ENCODE measurements at places on chromosomes 16 and 17.

DNA sequence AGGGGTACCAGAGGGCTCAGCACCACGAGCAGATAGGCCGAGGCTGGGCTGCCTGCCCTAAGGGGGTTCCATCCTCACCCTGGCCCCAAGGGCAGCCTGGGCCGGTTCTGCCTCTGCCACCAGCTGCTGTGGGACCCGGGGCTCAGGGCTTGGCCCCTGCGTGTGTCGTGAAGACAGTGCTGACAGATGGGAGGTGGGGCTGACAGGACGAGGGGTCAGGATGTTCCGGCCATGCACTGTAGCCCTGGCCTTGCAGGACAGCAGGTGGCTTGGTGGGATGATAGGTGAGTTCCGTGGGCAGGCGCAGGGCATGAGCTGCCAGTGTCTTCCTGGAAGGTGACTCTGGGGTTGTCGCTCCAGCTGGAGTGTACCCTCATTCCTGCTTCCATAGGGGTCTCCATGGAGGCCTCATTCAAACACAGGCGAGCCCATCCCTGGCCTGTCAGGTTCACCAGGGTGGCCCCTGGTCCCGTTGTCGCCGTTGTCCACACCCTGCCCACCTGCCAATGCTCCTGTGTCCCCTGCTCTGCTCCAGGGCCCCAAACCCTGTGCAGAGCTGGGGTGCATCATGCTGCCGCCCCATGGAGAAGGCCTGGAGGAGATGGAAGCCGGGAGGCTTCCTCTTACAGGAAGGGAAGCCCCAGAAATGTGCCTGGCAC, 57.2 kb downstream of the WDR45B start:
- no peak for DNase-seq

GRCh38 chr17:44775136-44775837, 16.5 kb downstream of the ADAM11 start:
- DNase-seq = peak; percentile 99

GRCh38 chr17:42560246-42560645, 1.7 kb upstream of the COASY start:
- DNase-seq = no peak

GRCh38 chr17:43779145-43780125, 658 bp upstream of the DUSP3 start:
- DNase-seq = no peak

- no peak for DNase-seq
These were observed 177.5 kb downstream of the RBFOX3 start for GRCh38 chr17:79433379-79433778.

GRCh38 chr17:16925461-16926060, 46.4 kb downstream of the TNFRSF13B start:
- DNase-seq = no peak

GRCh38 chr17:49441578-49441977, 26.9 kb upstream of the PHB1 start:
- no peak for DNase-seq

DNA sequence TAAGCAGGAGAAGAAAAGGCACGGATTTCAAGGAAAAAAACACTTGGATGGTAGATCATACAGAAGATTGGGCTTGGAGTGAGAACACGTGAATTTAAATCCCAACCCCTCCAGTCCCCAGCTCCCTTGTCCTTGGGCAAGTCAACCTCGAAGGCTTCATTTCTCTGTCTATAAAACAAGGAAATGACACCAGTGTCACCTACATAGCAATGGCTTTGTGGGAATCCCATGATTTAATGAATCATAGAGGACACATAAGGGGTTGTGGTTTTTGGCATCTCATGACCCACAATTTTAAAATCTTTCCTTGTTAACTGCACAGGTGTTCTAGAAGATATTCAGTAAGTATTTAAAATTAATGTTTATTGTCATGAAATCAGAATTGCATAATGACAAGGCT, 8.2 kb upstream of the CCL2 start:
- no peak for DNase-seq

GRCh38 chr16:54216688-54217087, 69.9 kb downstream of the IRX3 start:
- DNase-seq = no peak

Measured in activated CD4-positive, alpha-beta T cell treated with anti-CD3 and anti-CD28 coated beads, Interleukin-2, amount 50 U/mL, for 4 hours (primary cell).